ENCODE measurements at places on chromosomes 4 and X.
A peak's percentile ranks its signal among the peaks of the same experiment; 100 is the strongest.

GRCh38 chr4:74287164-74287563 lies 21.1 kb upstream of the EPGN start:
- no peak for DNase-seq

DNA sequence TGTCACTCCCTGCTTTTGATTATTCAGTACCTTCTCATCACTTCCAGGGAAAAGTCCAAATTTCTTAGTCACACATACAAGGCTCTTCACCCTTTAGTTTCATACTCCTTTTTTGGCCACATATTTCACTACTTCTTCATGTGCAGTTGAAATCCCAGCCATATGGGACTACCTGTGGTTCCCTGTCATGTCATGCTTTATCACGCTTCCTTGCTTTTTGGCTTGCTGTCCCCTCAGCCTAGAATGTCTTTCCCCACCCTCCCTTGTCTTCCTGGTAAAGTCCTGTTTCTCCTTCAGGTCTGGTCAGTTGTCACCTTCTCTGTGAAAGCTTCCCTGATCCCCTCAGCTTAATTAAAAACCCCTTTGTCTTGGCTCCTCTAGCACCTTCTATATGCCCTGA lies 163.8 kb downstream of the AFF2 start:
- DNase-seq, result no peak

DNA sequence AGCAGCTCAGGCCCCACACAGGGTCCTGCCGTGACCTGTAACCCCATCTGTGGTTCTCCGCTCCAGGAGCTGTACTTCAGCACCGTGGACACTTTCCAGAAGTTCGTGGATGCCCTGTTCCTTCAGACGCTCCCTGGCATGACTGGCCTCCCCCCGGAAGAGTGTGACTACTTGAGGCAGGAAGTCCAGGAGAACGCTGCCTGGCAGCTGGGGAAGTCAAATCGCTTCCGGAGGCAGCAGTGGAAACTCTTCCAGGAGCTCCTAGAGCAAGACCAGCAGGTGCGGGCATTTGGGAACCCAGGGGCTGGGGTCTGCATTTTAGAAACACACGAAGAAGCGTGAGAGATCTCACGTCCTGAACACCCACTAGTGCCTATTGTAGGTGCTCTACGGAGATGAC lies 72.5 kb downstream of the EVC start:
- no peak for DNase-seq

DNA sequence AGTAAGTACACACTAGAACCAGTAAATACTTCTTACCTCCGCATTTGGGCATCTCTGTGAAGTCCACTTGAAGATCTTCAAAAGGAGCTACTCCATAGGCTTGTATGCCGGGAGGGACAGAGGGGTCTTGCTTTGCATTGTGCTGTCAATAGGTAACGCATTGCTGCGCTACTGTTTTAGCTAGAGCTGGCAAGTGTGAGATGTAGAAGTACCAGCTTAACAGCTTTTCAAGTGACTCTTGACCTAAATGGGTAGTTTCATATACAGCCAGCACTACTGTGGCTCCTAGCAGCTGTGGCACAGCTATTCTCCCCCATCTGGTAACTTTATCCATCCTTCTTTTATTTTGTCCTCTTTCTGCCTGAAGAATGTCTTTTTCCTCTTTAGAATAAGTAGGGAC lies 205.3 kb upstream of the KLF8 start:
- no peak for DNase-seq

DNA sequence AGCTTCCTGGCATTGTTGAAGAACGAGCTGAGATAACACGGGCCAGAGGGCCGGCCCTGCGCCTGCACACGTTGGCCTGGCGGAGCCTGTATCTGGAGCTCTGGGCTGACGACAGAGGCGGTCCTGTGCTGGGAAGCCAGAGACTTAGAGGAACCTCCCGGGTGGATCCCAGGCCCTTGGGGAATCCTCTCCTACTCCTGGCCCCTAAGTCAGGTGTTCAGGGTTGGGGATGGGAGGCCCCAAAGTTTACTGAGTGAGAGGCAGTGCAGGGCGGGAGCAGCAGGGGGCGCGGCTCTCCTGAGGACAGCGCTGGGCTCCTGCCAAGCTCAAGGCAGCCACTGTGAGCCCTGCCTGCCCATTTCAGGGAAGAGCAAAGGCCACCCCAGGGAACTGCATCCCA lies 2.5 kb upstream of the HTRA3 start:
- peak; percentile 49 for DNase-seq

DNA sequence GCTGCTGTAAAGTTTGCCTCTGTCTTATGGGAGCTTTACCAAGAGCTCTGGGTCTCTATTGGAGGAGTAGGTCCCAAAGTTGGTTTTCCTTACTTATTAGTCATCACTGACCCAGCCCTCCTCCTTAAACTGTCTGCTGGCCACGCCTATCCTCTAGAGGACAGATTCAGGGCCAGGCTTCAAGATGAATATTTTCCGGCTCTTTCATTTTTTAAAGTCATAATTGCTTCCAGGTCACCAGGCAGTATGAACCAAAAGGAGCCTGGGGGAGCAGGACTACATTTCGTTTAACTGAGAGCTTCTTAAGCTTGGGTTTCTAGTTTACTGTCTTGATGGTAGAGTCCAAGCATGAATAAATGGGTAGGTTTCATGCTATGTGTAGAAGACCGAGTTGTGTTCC lies 13.7 kb downstream of the BCORL1 start:
- DNase-seq, result peak; percentile 68

DNA sequence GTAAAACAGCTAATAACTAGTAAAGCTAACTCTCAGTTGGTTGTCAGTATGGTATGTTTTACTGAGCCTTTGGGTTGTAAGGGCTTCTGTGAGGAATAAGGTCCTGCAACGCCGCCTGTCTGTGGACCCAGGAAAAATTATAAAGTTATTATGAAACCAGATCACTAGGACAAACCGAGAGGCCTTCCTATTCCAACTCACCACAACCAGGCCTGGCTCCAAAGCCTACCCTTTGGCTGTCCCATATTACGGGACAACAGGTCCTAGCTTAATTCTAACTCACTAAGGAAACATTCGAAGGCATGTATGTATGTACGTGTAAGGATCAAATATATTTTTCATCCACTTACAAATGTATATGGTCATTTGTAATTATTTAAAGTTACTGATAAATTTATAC lies 1.4 kb downstream of the ANKRD17 start:
- DNase-seq, result peak; percentile 82

GRCh38 chr4:119797238-119797894 lies 168.8 kb upstream of the PDE5A start:
- no peak for DNase-seq
